Activated naive CD8-positive, alpha-beta T cell treated with anti-CD3 and anti-CD28 coated beads for 36 hours (primary cell): ENCODE measurements at places on chromosomes 2 and 18. TPM values are rescaled to one million over a fixed set of nuclear protein-coding genes. Genes with fewer than 3 reads are reported as not detected.

Gene FAM124B
- 0.46 TPM for total RNA-seq

Gene PLGLB2
- total RNA-seq, result 0.68 TPM

Gene TUBA3D
- not detected for total RNA-seq

Gene GPATCH11
- 14.6 TPM for total RNA-seq

Gene KIDINS220
- 22.8 TPM for total RNA-seq

Gene SULT1C4
- not detected for total RNA-seq

Gene LYG1
- total RNA-seq, result 0.37 TPM

Gene GCG
- total RNA-seq, result not detected

Gene NTSR2
- not detected for total RNA-seq

GRCh38 chr18:6624271-6624660 lies 105.2 kb upstream of the ARHGAP28 start:
- H3K36me3 ChIP-seq, result no peaks in the 10 kb centered on the region
- no peak overlapping the region for H3K4me3 ChIP-seq
- no peak for DNase-seq
- no peak overlapping the region for H3K27ac ChIP-seq
